ENCODE measurements at places on chromosomes 11 and 22. TPM values are rescaled to one million over a fixed set of nuclear protein-coding genes. Genes with fewer than 3 reads are reported as not detected.

Gene CST6
- polyA plus RNA-seq: not detected

Gene EML3
- polyA plus RNA-seq: 16.1 TPM

Gene TRPT1
- 33.2 TPM for polyA plus RNA-seq

Gene TMEM191B
- polyA plus RNA-seq: 1.3 TPM

Gene C22orf31
- polyA plus RNA-seq: not detected

Gene IGSF9B
- 1.3 TPM for polyA plus RNA-seq

Gene OR51G1
- not detected for polyA plus RNA-seq

Gene CAVIN3
- polyA plus RNA-seq: 1.0 TPM

Gene BCO2
- not detected for polyA plus RNA-seq

Gene SLC6A5
- polyA plus RNA-seq: not detected

Gene ADM2
- polyA plus RNA-seq: 0.20 TPM

Gene MIAT
- 2.7 TPM for polyA plus RNA-seq

Gene CDC45
- polyA plus RNA-seq: 3.4 TPM

Gene MMP12
- not detected for polyA plus RNA-seq

Gene ALDH3B1
- not detected for polyA plus RNA-seq

Gene CARD16
- polyA plus RNA-seq: 318 TPM

Gene TSPAN32
- 13.8 TPM for polyA plus RNA-seq

Gene OR4D5
- polyA plus RNA-seq: not detected

Gene XRRA1
- polyA plus RNA-seq: 8.2 TPM

Gene OR52N4
- 2.7 TPM for polyA plus RNA-seq

All from CD4-positive, CD25-positive, alpha-beta regulatory T cell (primary cell).